Activated CD4-positive, alpha-beta memory T cell treated with anti-CD3 and anti-CD28 coated beads for 36 hours (primary cell): ENCODE measurements at places on chromosomes 2 and 18. TPM values are rescaled to one million over a fixed set of nuclear protein-coding genes. Genes with fewer than 3 reads are reported as not detected.

GRCh38 chr2:33302348-33302747, 174.1 kb upstream of the RASGRP3 start:
- no peak for DNase-seq

- DNase-seq = no peak
These were observed 61.9 kb downstream of the LHCGR start for GRCh38 chr2:48693645-48694044.

- no peak for DNase-seq
These were observed 50.8 kb upstream of the SOS1 start for GRCh38 chr2:39171621-39172020.

KCNF1 gene
- not detected for total RNA-seq

- DNase-seq = no peak
These were observed 175.9 kb downstream of the SH3RF3 start for GRCh38 chr2:109304731-109305470.

DNA sequence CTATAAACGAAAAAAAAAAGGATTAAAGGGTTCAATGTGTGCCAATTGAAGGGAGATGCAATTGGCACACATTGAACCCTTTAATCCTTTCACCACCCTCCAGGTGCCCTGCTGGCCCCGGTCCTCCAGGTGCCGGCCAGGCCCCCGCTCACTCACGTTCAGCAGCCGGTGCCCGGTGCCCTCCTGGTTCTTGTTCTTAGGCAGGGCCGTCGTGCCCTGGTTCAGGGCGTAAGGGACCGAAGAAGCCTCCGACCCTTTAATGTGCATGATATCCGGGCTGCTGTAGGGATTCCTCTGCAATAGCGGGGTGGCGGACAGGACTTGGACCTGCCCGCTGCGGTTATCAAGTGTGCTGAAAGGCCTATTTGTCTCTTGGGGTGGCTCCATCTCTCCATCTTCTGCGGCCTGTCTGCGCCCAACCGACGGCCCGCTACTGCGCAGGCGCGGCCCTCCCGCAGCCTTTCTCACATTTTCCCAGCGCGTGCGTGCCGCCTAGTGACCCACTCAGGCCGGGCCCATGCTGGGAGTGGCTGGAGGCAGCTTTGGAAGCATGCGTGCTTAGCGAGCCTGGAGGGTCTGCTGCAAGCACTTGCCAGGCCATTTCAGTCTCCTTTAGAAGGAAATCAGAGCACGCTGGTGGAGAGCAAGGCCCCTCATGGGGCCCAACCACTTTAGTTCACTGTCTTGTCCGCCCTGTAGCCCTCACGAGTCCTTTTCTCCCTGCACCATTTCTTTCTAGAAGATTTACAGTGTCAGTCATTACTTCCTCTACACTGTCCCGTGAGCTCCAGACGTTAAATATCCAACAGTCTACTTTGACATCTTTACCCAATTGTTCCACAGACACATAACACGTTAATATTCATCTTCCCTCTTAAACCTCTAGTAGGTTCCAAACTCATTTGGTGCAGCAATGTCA, 24.3 kb downstream of the TMEM237 start:
- DNase-seq = no peak

GRCh38 chr2:109446278-109447131, 167.3 kb downstream of the SEPTIN10 start:
- no peak for DNase-seq

VWA3B gene
- not detected for total RNA-seq

GRCh38 chr18:48804856-48805610, 145.7 kb downstream of the SMAD7 start:
- peak; percentile 5 for DNase-seq

TMEM169 gene
- 2.7 TPM for total RNA-seq

DNA sequence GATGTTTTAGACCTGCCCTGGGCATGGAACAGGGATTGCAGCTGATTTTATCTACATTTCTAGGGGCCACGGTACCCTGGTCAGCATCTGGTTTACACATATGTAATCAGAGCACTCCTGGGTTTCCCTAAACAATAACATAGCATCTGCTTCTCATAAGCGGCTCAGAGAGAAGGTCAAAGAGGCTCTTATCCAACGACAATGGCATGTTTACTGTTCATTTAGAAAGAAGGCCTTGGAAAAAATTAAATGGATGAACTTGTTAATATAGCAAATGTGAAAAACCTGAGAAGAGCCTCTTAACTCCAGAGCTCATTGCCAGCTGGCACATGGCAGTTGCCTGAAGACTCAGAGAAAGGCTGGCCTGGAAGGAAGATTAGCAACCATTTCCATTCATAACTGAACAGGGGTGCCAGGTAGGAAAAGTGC, 202.8 kb upstream of the THUMPD2 start:
- no peak for DNase-seq

- DNase-seq = no peak
These were observed 175.6 kb downstream of the SUCLG1 start for GRCh38 chr2:84283506-84283905.

DNA sequence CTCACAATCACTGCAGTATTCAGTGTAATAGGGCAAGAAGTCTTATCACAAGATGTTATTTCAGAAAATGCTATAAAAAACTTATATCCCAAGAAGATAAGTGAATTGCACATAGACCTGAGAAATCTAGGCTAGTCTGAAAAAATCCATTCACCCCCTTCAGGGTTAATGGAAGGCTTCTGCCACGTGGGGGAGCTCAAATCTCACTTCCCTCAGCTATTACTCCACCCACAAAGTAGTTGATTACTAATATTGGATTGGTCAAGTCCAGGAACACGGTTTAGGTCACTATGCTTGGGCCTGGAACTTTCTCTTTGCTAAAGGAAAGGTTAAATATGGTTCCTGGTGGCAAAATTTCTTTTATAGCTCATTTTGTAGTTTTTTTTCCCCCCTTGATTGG, 51.2 kb upstream of the ADAM23 start:
- DNase-seq = peak; percentile 45

GRCh38 chr2:12043131-12043530, 296.7 kb downstream of the LPIN1 start:
- DNase-seq = no peak

GRCh38 chr2:145066856-145067548, 547.1 kb upstream of the ZEB2 start:
- no peak for DNase-seq

DNA sequence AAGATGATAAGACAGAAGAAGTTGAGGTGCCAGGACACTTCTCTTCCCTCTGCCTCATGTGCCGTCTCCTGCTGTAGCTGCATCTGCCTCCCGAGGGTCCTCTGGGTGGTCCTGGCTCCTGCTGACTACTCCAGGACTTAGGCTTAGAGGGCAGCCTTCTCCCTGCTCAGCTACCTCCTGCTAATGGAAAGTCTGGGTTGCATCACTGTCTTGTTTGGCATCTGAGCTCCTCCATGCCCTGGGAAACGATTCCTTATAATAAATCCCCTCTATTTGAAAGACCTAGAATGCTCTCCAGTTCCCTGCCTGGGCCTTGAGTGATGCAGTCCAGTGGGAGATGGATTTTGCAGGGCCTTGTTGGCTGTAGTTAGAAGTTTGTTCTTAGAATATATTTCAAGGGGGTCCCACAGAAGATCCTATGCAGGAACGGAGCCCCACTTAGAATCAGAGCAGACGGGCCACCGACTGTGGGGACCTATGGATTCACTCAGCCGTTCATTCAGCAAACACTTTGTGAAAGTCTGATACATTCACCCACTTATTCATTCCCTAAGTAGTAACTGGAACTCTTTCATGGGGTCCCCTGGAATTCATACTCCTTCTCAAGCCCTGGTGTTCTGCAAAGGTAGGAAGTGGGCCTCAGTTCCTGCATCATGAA, 269.8 kb upstream of the HDAC4 start:
- no peak for DNase-seq

- no peak for DNase-seq
These were observed 97.3 kb downstream of the DOCK10 start for GRCh38 chr2:224944707-224945547.

DNA sequence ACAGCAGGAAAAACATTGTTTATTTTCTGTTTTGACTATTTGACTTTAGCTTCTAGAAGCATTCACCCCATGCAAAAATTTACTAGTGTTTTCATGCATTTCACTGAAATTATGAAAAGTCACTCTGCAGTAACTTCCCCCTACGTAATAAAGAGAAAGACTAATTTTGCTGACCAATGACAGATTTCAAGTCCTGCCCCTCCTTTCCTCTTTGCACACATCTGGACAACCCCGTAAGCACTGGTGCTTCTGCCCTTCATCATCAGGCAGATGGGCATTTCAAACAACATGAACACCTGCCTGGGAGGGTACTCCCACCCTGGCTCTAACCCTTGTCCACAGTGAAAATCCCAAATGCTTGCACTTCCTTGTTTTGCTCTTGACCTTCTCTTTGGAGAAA, 815.0 kb upstream of the ID2 start:
- no peak for DNase-seq

DNA sequence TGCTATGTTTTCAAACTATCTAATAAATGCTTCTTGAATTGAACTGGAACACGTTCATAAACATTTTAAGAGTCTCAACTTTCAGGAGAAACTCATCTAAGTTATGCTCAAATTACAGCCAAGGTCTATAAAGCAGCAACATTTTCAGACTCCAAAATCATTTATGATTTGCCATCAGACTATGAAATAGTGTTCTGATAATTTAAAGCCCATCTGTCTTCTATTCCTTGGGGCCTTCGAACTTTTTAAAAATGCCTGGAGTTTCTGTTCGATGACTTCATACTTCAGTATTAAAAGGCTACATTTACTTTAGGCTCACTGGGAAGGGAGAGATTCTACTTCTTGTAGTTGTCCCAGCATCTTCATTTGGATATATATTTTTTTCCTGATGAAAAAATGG, 73.6 kb upstream of the NXPH2 start:
- no peak for DNase-seq

GRCh38 chr2:95379371-95379831, 23.1 kb upstream of the FAHD2A start:
- DNase-seq = no peak

GRCh38 chr18:48914581-48915251, 36.0 kb downstream of the SMAD7 start:
- no peak for DNase-seq

- DNase-seq = no peak
These were observed 15.1 kb downstream of the BIN1 start for GRCh38 chr2:127091886-127092285.

DNA sequence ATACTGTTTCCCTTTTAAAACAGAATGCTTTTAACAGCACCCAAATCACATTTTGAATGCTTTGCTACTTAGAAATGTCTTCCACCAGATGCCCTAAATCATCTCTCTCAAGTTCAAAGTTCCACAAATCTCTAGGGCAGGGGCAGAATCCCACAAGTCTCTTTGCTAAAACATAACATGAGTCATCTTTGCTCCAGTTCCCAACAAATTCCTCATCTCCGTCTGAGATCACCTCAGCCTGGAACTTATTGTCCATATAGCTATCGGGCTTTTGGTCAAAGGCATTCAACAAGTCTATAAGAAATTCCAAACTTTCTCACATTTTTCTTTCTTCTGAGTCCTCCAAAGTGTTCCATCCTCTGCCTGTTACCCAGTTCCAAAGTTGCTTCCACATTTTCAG, 1374.5 kb upstream of the NXPH2 start:
- DNase-seq = no peak

GRCh38 chr2:200419325-200419724, 90.5 kb downstream of the KCTD18 start:
- DNase-seq = no peak

- no peak for DNase-seq
These were observed 29.9 kb downstream of the CTAGE1 start for GRCh38 chr18:22387787-22388186.

GRCh38 chr2:199833525-199833924, 17.5 kb downstream of the FTCDNL1 start:
- no peak for DNase-seq

- DNase-seq = no peak
These were observed 57.0 kb upstream of the ZC3H15 start for GRCh38 chr2:186429104-186429503.

DNA sequence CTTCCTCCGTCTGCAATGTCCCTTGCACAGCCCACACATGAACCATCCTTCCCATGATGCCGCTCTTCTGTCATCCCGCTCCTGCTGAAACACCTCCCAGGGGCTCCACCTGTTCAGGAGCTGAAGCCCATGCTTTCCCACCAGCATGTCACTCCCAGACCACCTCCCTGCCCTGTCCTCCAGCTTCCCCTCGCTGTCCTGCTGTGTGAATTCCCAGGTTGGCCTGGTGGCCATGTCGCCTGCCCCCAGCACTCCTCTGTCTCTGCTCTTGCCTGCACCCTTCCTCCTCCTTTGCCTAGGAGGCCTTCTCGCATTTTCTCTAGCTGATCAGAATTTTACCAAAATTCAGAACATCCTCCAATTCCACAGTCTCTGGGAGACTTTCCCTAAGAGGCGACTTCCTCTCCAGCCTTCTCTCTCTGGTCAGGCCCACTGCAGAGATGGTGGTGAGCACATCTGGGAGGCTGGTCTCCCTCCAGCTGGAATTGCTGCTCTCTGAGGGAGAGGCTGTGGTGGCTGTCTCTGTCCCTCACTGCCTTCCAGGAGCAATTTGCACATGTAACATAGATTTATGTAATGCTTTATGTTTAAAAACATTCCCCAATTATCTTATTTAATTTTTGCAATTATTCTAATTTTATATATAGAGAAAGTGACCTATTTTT, 8.9 kb upstream of the IL1RL2 start:
- no peak for DNase-seq

DNA sequence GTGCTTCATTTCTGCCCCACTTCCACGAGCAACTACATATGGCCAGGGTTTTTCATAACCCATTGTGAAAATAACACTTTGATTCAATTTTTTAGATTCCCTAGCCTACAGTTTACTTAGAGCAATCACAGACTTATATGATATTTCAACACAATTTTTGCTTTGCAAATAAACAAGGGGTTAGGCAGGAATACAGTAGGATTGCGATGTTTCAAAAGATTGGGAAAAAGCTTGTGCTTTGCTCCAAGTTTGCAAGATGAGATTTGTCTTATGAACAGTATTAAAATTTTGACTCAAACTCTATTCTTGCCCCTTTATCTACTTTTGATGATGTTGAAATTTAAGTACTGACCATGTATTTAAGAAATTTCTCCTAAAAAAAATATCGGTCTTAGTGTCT, 814.5 kb upstream of the PIK3C3 start:
- DNase-seq = no peak

- no peak for DNase-seq
These were observed 45.0 kb downstream of the KCTD1 start for GRCh38 chr18:26503382-26503781.
